Left lung (tissue), 14 donors: ENCODE measurements at places on chromosomes 1 and 21. TPM values are rescaled to one million over a fixed set of nuclear protein-coding genes. Genes with fewer than 3 reads are reported as not detected.

GNG4 gene
- polyA plus RNA-seq: 3.1 TPM

- H3K27ac ChIP-seq: no peak overlapping the region
- no peak overlapping the region for H3K4me3 ChIP-seq
- DNase-seq: no peak
- no peaks in the 10 kb centered on the region for H3K27me3 ChIP-seq
Observed at GRCh38 chr1:162009501-162010174, 14.0 kb downstream of the OLFML2B start.

GRCh38 chr1:209850342-209850979, 22.7 kb downstream of the UTP25 start:
- DNase-seq: no peak
- no peaks in the 10 kb centered on the region for H3K4me1 ChIP-seq
- no peaks in the 10 kb centered on the region for H3K27me3 ChIP-seq
- H3K36me3 ChIP-seq: peaks cover 81% of the 10 kb centered on the region
- no peak overlapping the region for H3K27ac ChIP-seq
- no peak overlapping the region for H3K4me3 ChIP-seq

DNA sequence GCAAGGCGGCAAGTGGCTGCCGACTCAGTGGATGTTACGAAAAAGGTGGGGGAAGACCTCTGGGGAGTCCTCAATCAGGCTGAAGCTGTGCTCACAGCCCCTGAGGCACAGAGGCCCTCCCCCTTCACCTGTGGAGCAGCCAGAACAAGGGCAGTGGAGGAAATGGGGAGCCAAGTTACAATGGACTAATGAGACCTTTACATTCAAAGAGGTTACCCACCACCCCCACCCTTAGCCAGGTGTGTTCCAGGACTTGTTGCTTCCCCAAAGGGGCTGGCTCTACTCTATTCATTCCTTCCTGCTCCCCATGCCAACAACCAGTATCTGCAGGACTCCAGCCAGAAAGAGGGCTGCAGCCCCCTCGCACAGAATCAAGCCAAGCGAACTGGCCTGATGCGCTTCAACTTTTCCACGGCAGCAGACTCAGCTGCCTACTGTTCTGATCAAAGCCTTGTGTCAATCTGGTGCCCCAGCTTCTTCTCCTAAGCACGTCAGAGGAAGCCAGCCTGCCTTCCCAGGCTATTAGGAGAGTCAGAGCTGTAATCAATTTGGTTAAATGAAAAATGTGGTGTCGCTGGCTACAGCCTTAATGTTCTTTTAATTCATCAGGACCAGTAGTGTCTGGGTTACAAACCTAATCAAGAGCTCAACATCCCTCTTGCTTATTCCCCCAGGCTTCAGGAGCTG, 1.8 kb upstream of the SYT2 start:
- no peak overlapping the region for H3K27ac ChIP-seq
- no peak for DNase-seq
- H3K27me3 ChIP-seq: peaks cover 98% of the 10 kb centered on the region
- H3K4me1 ChIP-seq: peaks cover 13% of the 10 kb centered on the region

- DNase-seq: no peak
- H3K4me3 ChIP-seq: no peak overlapping the region
- H3K27ac ChIP-seq: no peak overlapping the region
Observed at GRCh38 chr1:33152685-33153432, 29.0 kb downstream of the TRIM62 start.

GRCh38 chr21:38241029-38241740, 15.6 kb upstream of the KCNJ15 start:
- H3K36me3 ChIP-seq: no peaks in the 10 kb centered on the region
- no peak overlapping the region for H3K4me3 ChIP-seq
- H3K4me1 ChIP-seq: peaks cover 7% of the 10 kb centered on the region
- peak overlapping the region; percentile 57 for H3K27ac ChIP-seq
